GM12878 (cell line): ENCODE measurements at places on chromosomes 4 and X. TPM values are rescaled to one million over a fixed set of nuclear protein-coding genes. Genes with fewer than 3 reads are reported as not detected.

ANXA10 gene
- total RNA-seq, result not detected in 2 replicates

G3BP2 gene
- total RNA-seq, result 160 and 167 TPM in 2 replicates

UBL4A gene
- total RNA-seq, result 34.3 and 38.0 TPM in 2 replicates

FABP2 gene
- total RNA-seq, result not detected in 2 replicates

GC gene
- total RNA-seq, result 1.2 and 2.3 TPM in 2 replicates

TKTL2 gene
- total RNA-seq, result not detected in 2 replicates

CDS1 gene
- total RNA-seq, result 0.05 TPM in 1 of 2 replicates, not detected in the other

CXCL1 gene
- total RNA-seq, result not detected in 2 replicates

SMR3B gene
- not detected in 2 replicates for total RNA-seq

TBX22 gene
- total RNA-seq, result not detected in 2 replicates

ZNF674 gene
- total RNA-seq, result 2.7 and 3.3 TPM in 2 replicates

PASD1 gene
- not detected in 2 replicates for total RNA-seq

BEX3 gene
- total RNA-seq, result 0.27 and 1.5 TPM in 2 replicates

TAF7L gene
- not detected in 2 replicates for total RNA-seq

NDNF gene
- 0.08 and 0.26 TPM in 2 replicates for total RNA-seq

TRIM2 gene
- total RNA-seq, result 0.15 and 0.16 TPM in 2 replicates

MGARP gene
- not detected in 2 replicates for total RNA-seq

GLUD2 gene
- 0.10 and 0.13 TPM in 2 replicates for total RNA-seq

ADH7 gene
- total RNA-seq, result not detected in 2 replicates

LDB2 gene
- 0.15 TPM in 1 of 2 replicates, not detected in the other for total RNA-seq

ARX gene
- total RNA-seq, result not detected in 2 replicates

SYTL5 gene
- total RNA-seq, result 0.13 TPM in 1 of 2 replicates, not detected in the other

UBE2K gene
- 71.4 and 78.5 TPM in 2 replicates for total RNA-seq

CHRDL1 gene
- 0.44 and 0.48 TPM in 2 replicates for total RNA-seq

KLHL15 gene
- 4.5 and 4.8 TPM in 2 replicates for total RNA-seq

TCEAL2 gene
- not detected in 2 replicates for total RNA-seq

CCDC120 gene
- 3.7 and 4.1 TPM in 2 replicates for total RNA-seq

TMEM35A gene
- total RNA-seq, result not detected in 2 replicates

FRAS1 gene
- 0.66 and 0.97 TPM in 2 replicates for total RNA-seq

GPM6B gene
- 0.21 TPM in 1 of 2 replicates, not detected in the other for total RNA-seq

PCYT1B gene
- 0.08 and 0.10 TPM in 2 replicates for total RNA-seq

KCNE5 gene
- 0.35 and 0.46 TPM in 2 replicates for total RNA-seq

F8A2 gene
- not detected in 2 replicates for total RNA-seq

CDX4 gene
- not detected in 2 replicates for total RNA-seq

BTK gene
- 96.3 and 99.5 TPM in 2 replicates for total RNA-seq

PPARGC1A gene
- total RNA-seq, result 0.05 TPM in 1 of 2 replicates, not detected in the other

RTL5 gene
- 0.05 and 0.10 TPM in 2 replicates for total RNA-seq
